ENCODE measurements at places on chromosomes 12 and 14.

DNA sequence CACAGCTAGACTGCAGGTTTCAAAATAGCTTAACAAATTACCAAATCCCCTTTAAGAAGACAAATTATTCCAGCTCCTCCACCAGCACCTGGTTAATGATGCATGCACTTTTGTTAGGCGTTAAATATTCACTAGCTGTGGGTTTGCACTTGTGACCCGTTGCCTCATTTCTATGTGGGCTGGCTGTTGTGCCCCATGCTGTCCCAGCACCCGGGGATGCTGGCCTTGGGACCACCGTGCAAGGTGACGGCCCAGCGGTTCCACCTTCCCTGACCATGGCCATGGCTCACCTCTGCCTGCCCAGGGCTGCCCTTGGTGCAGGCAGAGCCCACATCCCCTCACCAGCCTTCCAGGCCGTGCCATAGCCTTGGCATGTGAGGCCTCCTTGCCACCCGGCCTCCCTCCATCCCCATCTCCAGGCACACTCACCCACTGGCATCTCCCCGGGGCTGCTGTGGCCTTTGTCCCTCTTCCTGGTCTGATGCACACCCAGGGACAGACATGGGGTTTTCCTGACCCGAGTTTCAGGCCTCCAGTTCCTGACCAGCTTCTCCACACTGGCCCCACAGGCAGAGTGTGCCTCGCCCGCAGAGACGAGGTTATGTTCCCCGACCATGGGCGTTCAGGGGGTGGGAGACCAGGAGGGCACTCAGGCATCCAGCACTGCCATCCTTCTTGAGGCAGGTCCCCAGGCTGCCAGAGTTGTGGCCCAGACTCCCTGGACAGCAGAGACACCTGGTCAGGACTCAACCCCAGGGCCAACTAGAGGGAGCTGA, 20.3 kb upstream of the C14orf180 start:
- DNase-seq, result no peak

GRCh38 chr14:65824285-65824977, 411.9 kb downstream of the FUT8 start:
- DNase-seq, result peak; percentile 44

- DNase-seq, result no peak
These were observed 311.7 kb upstream of the E2F7 start for GRCh38 chr12:77377116-77377515.

GRCh38 chr12:44078273-44078672, 242.4 kb downstream of the TMEM117 start:
- no peak for DNase-seq

DNA sequence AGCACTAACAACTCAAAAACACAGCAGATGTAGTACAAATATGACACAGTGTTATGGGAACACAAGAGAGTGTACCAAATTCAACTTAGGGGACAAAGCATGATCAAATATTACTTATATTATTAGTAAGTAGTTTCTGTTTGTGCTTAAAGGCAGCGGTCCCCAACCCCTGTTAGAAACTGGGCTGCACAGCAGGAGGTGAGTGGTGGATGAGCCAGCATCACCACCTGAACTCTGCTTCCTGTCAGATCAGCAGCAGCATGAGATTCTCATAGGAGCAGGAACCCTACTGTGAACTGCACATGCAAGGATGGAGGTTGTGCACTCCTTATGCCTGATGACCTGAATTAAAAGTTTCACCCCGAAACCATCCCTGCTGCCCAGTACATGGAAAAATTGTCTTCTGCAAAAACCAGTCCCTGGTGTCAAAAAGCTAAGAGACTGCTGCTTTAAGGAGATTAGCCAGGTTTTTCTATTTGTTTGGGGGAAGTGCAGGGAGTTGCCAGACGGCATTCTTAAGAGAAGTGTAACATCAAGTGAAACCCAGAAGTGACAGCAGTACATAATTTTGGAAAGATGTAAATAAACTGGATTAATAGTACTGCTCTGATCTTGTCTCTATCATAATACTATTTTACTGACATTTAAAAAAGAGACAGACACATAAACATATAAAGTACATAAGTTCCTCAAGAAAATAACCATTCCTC, 26.7 kb downstream of the GTF2A1 start:
- DNase-seq, result no peak

GRCh38 chr12:98828802-98829600, 183.9 kb downstream of the APAF1 start:
- no peak for DNase-seq
